ENCODE measurements at places on chromosomes 7 and 10.
A peak's percentile ranks its signal among the peaks of the same experiment; 100 is the strongest.

DNA sequence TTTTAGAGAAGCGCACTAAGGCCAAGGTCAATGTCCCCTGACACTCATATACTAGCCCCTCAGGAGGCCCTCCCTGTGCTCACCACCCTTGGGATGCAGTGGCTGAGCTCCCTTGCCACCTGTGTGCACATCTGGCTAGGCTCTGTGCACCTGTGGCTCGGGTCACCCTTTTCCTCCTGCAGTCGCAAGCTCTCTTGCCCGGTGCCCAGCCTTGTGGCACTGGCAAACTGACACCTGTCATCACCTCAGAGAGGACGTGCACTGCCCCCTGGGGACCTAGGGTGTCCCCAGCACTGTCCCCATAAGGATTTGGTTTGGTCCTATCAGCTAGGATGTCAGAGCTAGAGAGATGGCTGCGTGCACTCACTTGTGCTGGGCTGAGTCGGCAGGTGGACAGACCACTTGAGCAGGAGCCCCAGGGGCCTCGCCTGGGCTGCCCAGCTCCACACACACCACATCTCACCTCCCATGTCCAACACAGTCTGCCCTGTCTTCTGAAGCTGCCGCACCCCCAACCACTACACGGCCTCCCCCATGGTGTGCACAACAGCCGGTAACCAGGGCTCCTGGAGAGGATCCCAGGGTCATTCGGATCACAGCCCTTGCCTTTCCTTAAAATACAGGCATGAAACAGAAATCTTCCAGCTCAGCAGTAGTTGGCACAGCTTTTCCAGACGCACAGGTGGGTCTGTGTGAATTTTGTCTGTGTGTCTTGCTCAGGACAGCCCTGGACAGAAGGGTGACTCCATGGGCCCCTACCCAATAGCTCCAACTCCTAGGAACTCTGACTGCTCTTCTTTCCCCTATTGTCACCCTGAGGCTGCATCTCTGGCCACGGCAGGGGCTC, 111.0 kb downstream of the GRID1 start:
- peak; percentile 8 for DNase-seq

DNA sequence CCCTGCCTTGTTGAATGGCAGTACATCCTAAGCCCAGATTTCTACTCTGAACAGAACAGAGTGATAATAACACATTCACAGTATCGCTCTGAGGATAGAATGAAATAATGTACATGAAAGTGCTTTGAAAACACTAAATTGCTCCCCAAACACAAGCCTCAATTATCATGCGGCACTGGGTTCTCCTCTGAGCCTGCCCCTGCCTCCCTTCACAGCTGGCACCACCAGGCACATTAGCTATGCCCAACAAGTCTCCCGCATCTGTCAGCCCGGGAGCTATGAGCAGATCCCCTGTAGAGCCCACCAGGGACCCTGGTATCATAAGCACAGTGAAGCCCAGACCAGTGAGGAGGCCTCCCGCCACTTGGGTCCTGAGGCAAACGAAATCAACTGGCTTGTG, 405.5 kb downstream of the GRID1 start:
- no peak for DNase-seq

GRCh38 chr10:17206210-17206709, 4.8 kb upstream of the TRDMT1 start:
- DNase-seq, result peak; percentile 70

DNA sequence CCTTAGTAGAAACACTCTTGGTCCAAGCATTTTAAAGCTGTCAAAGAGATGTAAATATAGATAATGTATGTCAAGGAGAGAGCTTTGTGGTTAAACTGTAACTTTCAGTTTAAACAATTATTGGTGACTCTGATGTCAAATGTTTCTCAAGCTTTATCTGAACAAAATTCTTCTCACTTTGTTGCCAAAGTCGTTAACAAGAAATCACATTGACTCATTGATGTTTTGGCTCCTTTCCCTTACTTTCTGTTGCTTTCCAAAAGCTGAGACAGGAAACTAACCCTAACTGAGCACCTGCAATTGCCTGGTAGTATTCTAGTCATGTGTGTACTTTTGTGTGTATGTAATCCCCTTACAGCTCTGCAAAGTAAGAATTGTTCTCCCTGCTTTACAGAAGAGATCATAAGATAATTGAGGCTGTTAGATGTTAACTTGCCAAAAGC, 108.5 kb downstream of the CFTR start:
- DNase-seq, result no peak

DNA sequence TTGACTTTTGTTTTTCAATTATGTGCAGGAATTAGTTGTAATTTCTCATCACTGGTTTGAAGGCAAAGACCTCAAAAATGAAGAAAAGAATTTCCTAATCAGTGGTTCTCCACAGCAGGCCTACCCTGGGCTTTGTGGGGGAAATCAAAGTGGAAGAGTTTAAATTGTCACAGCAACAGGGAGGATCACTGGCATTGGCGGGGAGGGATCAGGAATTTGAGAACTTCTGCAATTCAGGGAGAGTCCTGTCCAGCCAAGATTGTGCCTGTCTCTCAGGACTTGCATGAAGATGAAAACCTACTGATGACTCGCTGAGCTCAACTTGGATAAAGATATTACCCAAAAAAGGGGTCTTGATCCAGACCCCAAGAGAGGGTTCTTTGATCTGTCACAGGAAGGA, 70.1 kb downstream of the HACD1 start:
- no peak for DNase-seq

GRCh38 chr10:122674781-122675180, 24.9 kb downstream of the C10orf120 start:
- DNase-seq, result no peak

- no peak for DNase-seq
Measured at GRCh38 chr10:98878921-98879320, 356.7 kb downstream of the HPSE2 start.

- no peak for DNase-seq
Measured at GRCh38 chr10:79328737-79329504, 18.3 kb upstream of the PPIF start.

GRCh38 chr7:30364773-30365172, 80.4 kb downstream of the ZNRF2 start:
- no peak for DNase-seq

- no peak for DNase-seq
Measured at GRCh38 chr7:36602511-36602910, 121.8 kb downstream of the AOAH start.

GRCh38 chr10:58281092-58281752, 12.3 kb downstream of the CISD1 start:
- DNase-seq, result no peak

DNA sequence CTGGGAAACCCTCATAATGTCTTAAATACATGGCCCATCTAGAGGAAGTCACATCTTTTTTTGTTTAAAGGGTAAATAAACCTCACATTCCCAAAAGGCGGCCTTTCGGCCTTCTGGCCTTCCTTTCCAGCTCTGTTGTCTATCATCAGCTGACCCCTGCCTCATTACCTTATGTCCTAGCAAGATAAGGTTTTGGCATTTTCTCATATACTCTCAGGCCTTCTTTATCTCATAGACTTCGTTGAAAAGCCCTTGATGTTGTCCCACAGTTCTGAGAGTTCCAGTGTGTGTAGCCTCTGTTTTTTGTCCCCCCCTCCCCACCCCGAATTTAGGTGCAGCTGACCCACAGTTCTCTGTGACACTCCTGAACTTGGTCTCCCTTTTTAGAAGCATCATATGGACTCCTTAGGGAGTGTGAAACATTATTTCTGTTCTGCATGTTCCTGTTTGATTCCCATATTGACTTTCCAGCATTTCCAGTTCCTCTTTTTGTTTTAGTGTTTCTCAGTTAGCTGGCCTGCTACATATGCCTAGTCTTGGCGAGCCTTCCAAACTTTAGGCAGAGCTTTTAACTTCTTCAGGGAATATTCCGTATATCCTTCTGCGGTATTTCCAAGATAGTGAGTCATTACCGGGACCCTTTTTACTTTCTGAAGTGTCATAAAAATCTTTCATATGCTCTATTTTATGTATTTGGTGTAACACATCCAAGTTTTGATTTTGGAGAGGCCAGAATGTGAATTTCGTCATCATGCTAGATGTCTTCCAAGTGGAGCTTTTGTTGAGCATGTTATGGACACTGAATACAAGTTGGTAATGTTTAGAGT, 138.5 kb downstream of the LRRC4 start:
- DNase-seq, result no peak

DNA sequence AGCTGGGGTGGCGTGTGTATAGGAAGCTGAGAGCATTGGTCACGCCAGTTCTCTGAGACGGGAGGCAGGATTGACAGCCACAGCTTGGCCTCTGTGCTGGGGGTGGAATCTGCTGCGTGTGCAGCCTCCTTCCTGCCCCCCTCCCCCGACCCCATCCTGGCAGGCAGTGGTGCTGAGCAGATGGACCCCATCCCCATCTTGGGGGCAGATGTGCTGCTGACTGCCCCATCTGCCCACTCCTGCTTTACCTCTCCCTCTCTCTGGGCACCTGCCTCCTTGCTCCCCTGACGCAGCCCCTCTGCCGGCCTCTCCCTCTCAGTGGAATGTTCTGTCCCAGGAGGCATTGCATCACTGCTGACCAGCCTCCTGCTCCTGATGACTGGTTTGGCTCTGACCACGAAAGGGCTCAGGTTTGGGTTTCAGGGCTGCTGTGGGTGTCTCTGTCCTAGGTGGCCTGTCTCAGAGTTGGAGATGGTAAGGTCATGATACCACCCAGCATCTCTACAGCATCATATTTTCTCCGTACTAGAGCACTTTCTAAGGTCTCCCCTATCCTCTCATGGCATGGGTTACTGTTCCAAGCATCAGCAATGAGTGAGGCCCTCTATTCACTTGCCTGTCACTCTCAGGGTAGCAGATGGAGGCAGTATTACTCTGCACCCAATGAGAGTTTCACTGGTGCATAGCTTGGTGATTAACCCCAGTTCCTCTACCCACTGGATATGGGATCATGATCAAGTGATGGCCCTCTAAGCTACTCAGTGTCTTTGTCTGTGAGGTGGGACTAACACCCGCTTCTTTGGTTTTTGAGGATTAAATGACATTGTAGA, 81.9 kb downstream of the RBM20 start:
- DNase-seq, result no peak

GRCh38 chr10:29239569-29240472, 49.0 kb upstream of the LYZL1 start:
- no peak for DNase-seq
